ENCODE measurements at places on chromosomes 1 and 21. TPM values are rescaled to one million over a fixed set of nuclear protein-coding genes. Genes with fewer than 3 reads are reported as not detected.

The SPRR1A gene
- total RNA-seq = not detected

The PAPPA2 gene
- total RNA-seq = 0.52 TPM

The TLCD4 gene
- total RNA-seq = 0.45 TPM

The SAMD11 gene
- not detected for total RNA-seq

The WDTC1 gene
- total RNA-seq = 15.3 TPM

The F5 gene
- total RNA-seq = 39.7 TPM
